Activated naive CD8-positive, alpha-beta T cell treated with anti-CD3 and anti-CD28 coated beads, Interleukin-2, amount 50 U/mL, for 16 hours (primary cell): ENCODE measurements at places on chromosomes 4 and X.

DNA sequence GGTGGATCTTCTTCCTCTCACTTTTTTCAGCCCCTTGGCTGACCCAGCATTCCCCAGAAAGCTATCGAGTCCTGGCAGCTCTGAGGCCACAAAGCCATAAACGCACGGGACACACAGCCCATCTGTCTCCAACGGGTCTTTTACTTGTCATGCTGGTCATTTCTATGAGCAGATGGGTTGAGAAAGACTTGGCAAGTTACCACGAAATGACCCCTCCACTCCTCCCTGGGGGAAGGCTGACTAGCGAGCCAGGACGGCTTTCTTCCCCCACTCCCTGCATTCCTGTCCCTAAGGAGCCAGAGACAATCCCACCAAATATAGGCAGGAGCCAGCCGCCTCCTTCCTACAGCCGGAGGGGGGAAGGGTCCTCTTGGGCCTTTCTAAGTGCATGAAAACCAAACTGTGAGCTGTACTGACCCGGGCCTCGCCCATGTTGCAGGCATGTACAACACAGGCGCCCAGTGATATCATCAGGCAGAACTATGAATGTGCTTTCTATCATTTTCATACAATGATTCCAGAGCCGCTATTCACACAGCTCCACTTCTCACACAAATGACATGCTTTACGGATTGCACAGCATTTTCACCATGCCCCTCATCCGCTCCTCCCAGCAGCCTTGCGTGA lies 28.6 kb downstream of the AFAP1 start:
- DNase-seq, result no peak

GRCh38 chrX:56066016-56066415 lies 166.1 kb upstream of the KLF8 start:
- DNase-seq, result no peak

DNA sequence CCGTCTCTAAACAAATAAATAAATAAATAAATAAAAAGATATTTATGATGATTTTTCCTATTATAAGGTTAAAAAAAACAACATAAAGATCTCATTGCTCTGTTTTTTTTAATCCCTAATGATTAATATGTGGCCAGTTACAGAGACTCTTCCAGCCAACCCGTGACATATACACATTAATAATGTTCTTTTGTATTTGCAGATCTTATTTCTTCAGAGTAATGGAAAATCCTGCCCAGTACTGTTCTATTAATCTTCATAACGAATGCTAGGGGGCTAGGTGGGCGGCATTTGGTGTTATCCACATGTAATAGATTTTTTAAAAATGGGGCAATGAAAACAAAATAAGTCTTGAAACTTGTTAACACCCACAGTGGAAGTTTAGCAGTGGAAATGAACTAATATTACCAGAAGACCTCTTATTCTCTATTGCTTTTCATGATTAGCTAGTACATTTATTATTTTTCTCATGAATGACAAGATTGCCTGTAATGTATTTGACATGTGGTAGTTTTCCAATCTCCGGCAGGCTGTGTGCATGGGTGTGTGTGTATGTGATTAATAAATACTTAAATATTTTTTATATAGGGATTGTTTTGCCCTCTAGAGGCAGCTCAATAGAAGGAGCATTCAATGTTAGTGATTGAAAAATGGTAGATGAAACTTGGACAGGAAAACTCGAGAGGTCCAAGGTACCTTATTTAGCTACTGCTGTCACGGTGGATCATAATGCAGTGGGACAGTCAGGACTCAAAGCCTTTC lies 457.4 kb downstream of the IL1RAPL1 start:
- DNase-seq, result no peak

GRCh38 chrX:39152106-39152649 lies 350.9 kb downstream of the MID1IP1 start:
- no peak for DNase-seq

DNA sequence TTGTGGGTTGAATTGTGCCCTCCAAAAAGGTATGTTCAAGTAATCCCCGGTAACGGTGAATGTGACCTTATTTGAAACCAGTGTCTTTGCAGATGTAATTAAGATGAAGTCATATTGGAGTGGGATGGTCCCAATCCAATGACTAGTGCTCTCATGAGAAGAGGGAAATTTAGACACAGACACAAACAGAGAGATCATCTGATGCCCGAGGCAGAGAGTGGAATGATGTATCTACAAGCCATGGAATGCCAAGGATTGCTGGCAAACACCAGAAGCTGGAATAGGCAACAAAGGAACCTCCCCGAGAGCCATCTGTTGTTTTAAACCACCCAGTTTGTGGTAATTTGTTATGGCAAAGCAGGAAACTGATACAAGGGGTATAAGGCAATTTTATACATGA lies 35.1 kb downstream of the RPS6KA3 start:
- no peak for DNase-seq

- no peak for DNase-seq
These were observed 14.0 kb upstream of the ARHGAP10 start for GRCh38 chr4:147717878-147718277.

DNA sequence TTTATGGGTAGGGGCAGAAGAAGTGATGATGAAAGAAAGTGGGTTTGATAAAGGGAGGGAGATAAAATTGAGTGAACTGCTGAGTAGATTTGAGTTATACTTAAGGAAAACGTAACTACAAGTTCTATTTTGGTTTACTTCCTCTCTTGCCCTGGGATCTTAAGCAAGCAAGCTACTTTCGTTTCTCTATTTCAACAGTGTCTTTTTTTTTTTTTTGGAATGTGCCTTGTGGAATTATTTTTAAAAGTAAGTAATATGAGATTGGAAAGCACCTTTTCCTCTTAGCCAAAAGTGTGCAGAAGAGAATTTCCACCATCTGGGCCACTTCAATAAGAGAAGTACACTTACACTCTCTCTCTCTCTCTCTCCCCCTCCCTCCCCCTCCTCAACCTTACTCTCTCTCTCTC lies 16.0 kb upstream of the C4orf36 start:
- no peak for DNase-seq

- DNase-seq, result no peak
These were observed 246.3 kb downstream of the PPP3CA start for GRCh38 chr4:101101072-101101471.

GRCh38 chr4:106708464-106708816 lies 327.7 kb downstream of the DKK2 start:
- no peak for DNase-seq
